ENCODE measurements at places on chromosomes 7 and 10.

DNA sequence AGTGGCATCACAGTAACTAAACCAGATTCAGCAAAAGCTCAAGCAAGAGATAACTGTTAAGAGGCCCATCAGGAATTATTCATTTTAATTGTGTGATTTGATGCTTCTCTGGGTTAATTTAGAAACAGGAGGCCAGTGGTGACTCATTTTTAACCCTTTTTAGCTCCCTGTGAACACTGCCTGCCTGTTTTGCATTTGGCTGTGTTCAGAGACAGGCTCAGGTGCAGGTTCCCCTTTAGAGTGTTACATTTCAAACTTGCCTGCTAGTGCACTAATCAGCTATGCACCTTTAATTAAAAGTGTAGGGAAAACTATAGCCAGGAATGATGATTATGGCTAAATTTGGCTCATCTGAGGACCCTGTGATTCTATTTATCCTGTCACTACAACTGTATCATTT is 6.5 kb downstream of the STAMBPL1 start:
- DNase-seq: peak; percentile 31

- no peak for DNase-seq
These were observed 32.9 kb upstream of the AKR1C2 start for GRCh38 chr10:5036511-5036910.

GRCh38 chr10:99983280-99983988 is 26.3 kb downstream of the DNMBP start:
- DNase-seq: no peak

GRCh38 chr10:130493446-130494145 is 357.4 kb downstream of the GLRX3 start:
- DNase-seq: no peak

DNA sequence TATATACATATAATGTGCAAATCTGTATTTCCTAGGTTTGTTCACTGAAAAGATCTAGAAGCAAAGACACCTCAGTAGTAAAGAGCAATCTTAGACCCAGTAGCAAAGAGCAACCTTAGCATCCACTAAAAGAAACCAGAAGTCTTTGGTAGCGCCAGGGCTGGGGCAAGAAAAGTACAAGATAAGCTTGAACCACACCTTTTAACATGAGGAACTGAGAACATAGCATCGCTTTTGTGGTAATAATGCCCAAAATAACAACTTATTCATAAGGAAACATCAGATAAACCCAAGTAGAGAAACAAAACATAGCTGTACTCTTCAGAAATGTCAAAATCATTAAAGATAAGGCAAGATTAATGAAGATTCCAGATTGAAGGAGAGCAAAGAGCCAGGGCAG is 173.4 kb downstream of the IMMP2L start:
- no peak for DNase-seq

DNA sequence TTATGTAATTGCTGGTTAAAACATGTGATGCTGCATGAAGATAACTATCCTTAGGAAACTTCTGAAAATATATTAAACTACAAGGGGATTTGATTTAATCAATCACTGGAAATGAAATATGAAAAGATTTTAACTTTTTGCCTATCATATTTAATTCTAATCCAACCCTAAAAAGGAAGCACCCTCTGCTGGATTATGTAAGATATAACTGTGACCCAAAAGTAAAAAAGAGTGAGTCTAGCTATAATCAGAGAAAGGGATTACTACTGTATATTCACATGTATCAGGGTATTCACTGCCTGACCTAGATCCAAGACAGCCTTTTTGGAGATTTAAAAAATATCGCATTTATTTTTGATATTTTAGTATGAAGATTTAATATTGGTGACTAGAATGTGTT is 295.5 kb downstream of the MDFIC start:
- no peak for DNase-seq

DNA sequence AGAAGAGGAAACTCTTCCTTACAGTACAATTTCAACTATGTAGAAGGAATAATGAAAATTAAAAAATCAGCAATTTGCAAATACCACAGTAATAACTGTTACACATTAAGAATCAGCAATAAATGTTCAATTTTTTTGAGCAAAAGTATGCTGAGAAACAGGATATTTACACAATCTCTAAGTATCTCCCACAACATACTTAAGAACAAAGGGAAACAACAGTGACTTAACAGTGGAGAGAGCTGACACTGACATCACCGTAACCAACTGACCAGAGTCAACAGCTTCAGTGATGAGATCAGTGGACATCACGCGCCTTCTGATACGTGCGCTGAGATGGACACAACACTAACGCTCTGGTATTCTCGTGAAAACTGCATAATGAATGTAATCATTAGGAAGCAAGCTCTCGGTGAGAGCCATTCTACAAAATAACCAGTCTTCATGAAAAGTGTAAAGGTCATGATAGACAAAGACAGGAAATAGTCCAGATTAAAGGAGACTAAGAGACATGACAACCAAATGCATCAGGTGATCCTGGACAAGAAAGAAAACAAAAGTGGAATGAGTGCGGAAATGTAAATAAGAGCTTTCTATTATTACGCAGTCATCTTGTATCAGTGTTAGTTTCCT is 82.6 kb downstream of the PIP4K2A start:
- no peak for DNase-seq

GRCh38 chr7:69032848-69033247 is 565.4 kb upstream of the AUTS2 start:
- DNase-seq: no peak

GRCh38 chr10:104447906-104448305 is 94.3 kb downstream of the CFAP58 start:
- DNase-seq: no peak

GRCh38 chr10:3592424-3592823 is 192.6 kb downstream of the KLF6 start:
- no peak for DNase-seq

GRCh38 chr10:77247031-77247990 is 390.3 kb downstream of the KCNMA1 start:
- DNase-seq: no peak

GRCh38 chr10:69516316-69516715 is 56.9 kb downstream of the NEUROG3 start:
- DNase-seq: peak; percentile 11

DNA sequence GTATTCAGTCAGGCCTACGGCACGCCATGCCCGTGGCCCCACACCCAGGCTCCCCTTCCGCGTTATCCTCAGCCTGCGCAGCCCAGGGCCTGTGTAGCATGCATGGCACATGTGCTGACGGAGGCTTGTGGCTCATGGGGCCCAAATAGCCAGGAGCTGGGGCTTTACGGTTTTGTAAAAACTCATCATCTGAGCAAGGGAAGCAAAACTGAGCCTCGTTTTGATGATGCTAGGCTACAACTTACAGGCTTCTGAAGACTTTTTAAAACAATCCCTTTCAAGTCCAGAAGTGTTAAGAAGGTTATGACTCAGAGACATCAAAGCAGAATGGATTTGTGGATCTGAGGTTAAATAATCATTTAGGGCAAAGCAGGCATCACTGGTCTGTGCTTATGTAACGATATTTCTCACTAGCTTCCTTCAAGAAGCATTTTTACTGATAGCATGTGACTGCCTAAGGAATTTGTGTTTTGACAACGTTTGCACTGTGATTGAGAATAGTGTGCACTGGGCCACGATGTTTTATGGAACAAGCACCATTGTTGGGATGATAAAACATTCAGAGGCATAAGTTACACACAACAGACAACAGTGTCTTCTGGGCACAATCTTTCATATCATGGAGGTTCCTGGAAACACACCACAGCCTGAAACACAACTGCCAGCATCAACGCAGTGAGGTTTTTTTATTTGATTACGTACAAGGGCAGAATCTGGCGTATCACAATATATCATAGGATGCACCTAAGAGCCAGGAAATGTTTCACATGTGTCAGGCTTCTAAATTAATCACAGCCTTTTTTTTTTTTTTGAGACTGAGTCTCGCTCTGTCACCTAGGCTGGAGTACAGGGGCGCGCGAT is 274.3 kb downstream of the CCDC3 start:
- DNase-seq: no peak

GRCh38 chr10:36711361-36711760 is 414.0 kb upstream of the ANKRD30A start:
- DNase-seq: no peak

DNA sequence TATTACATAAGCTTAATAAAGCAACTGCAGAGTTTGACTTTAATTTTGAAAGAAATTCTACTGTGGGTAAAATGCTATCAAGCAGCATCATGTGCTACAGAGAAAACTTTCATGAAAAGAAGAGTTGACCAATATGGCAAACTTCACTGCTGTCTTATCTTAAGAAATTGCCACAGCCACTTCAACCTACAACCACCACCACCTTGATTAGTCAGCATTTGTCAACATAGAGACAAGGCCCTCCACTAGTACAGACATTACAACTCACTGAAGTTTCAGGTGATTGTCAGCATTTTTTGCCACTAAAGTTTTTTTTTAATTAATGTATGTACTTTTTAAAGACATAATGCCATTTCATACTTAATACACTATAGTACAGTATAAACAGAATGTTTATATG is 350.3 kb downstream of the HPSE2 start:
- no peak for DNase-seq

DNA sequence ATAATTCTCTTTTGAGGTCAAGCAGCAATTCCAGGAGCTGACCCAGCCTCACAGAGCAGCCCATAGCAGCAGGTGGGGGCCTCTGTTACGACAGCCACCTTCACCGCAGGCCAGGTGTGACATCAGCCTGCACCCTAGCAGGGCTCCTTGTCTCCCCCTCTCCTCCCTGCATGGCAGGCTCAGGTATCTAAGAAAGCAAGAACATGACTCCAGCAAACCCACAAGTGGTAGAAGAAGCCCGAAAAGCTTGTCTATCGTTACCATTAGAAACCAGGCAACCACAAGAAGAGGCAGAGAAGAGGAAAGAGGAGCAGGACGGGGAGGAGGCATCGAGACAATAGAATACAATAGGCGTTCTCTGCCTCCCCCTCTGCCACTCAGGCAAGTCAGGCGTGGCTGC is 104.0 kb upstream of the PRR15 start:
- no peak for DNase-seq

DNA sequence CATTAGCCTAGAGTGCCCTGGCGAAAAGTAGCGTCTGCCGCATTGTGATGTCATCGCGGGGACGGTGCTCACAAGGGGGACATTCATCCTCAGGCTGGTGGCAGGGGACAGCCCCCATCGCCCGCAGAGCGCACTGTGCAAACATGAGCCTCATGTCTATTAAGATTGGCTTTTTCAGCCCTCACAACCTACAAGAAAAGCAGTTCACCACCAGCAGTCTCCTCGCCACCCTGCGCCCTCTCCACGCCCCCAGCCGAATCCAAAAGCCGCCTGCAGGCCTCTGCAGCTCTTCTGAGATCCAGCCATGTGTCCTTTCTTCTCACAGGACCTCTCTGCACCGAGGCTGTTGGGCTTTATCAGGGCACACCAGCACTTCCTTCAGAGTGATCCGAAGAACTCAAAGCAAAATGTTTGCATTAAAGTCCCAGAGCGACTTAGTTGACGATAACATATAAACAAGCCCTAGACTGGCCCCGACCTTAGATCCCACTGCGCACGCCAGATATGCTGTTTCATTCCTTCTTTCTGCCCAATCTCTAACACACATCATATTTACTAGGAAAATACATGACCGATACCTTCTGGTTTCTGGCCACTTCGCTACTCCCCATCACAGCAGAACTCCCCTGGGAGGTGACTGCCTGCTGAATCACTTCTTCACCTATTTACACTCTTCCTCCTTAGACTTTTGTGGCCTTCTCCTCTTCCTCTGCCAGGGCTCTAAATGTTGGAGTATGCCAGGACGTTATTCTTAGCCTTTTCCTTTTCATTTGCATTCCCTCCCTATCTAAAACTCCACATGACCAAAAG is 206.0 kb upstream of the SH2B2 start:
- DNase-seq: no peak

DNA sequence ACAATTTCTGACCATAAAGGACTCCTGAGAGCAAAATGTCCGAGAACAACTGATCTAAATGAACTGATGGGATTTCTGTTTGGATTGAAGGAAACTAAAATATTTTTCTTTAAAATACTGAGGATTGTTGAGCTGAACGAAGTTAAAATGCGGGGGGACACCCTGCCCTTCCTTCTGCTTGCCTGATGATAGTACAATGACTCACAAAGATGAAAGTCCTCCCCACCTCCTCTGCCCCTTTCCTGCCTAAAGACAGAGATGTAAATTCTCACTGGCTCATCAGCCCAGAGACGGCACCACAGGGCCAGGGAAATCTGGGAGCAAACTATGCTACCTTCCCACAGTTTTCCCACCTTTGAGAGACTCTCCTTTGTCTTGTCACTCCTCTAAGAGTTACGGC is 180.6 kb downstream of the PHTF2 start:
- no peak for DNase-seq

- no peak for DNase-seq
These were observed 61.2 kb downstream of the ICA1 start for GRCh38 chr7:8200717-8201116.

DNA sequence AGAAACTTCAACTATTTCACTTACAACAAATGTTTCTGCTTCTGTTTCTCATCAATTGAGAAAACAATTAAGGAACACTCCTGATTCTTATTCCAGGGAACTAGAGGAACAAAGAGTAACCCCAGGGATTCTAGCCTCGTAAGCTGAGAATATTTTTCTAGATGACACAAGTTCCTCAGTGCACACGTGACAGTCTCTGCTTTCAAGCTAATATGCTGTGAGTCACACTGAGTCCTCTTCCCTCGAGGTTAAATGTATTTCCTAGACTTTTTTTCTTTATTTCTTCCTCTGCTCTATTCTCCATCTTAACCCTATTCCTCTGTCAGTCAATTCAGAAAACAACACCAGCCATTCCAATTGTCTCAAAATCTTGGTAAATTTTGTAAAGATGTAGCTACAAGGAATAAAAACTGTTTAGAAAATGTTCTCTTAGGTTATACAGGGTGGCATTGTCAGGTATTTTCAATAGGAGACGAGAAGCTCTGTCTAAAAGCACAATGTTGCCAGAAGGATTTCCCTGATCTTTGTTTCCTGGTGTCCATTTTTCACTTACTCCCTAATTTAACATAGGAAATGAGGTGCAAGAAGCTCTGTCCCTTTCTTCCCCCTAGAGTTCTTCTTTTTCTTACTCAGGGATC is 5.8 kb upstream of the C1GALT1 start:
- DNase-seq: no peak

DNA sequence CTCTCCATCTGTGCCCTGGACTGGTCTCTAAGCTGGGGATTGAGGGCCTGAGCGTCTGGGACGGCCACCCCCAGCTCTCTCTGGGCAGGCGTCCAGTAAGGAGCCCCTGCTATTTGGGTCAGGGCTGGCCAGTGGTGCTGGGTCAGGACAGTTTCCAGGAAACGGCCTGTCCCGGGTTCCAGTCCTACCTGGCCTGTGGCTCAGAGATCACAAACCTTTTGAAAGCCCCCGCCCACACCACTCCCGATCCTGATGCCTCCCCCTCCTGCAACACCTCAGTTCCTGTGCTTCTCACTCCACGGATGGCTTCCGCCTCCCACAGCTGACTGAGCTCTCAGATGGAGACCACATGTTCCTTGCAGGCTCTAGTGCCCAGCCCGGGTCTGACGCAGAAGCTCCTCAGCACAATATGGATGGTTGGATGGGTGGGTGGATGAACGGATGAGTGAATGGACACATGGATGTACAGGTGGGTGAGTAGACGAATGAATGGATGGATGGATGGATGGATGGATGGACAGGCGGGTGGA is 91.7 kb upstream of the PDGFA start:
- DNase-seq: no peak

- no peak for DNase-seq
These were observed 8.8 kb downstream of the PDAP1 start for GRCh38 chr7:99399597-99399996.

- no peak for DNase-seq
These were observed 85.9 kb downstream of the MAD1L1 start for GRCh38 chr7:2146676-2147472.

Data from NCI-H526 (cell line).